Foreskin fibroblast (primary cell): ENCODE measurements at places on chromosomes 4 and X.

DNA sequence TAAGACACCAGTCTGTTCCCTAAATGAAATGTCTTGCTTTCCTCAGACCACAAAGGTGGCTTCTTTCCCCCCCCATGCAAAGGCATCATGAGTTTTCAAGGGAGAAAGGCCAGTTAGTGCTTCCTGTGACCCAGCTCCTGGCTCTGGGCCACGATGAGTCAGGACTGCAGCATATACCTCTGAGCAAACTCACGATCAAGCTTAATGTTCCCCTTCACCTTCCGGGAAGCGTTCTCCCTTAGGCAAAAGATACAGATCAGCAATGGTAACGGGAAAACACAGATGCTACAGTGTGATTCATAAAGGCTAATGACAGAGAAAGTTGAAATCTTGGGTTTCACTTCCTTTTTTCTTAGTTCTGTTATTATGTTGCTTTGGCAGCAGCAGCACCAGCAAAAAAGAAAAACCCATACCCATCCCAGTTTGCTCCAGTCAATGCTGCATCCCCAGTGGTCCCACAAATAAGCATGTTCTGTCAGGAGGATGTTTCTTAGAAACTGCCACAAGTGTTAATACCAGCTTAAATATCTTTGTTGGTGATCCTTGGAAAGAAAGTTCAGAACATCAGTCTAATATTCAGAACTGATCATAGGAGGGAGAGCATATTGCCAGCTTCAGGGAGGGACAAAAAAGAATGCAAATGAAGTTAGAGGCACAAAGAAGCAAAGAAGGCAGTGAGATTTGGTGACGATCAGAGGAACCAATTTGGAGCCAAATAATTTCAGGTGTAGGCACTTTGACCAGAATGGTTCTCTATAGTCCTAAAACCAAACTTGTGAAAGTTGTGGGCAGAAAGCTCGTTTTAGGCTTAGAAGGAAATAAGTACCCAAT is 41.2 kb downstream of the LONRF3 start:
- peak; percentile 86 for DNase-seq

DNA sequence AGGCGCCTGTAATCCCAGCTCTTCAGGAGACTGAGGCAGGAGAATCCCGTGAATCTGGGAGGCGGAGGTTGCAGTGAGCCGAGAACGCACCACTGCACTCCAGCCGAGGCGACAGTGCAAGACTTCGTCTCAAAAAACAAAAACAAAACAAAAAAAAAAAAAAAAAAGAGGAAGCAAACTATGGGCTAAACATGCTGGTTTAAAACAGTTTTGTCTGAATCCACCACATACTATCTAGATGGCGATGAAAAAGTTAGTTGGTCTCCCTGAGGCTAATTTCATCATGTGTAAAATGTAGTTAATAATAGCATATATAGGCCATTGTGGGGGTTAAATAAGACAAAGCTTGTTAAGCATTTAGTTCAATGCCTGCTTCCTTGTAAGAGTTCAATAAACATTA is 451.1 kb downstream of the RPA4 start:
- no peak for DNase-seq

DNA sequence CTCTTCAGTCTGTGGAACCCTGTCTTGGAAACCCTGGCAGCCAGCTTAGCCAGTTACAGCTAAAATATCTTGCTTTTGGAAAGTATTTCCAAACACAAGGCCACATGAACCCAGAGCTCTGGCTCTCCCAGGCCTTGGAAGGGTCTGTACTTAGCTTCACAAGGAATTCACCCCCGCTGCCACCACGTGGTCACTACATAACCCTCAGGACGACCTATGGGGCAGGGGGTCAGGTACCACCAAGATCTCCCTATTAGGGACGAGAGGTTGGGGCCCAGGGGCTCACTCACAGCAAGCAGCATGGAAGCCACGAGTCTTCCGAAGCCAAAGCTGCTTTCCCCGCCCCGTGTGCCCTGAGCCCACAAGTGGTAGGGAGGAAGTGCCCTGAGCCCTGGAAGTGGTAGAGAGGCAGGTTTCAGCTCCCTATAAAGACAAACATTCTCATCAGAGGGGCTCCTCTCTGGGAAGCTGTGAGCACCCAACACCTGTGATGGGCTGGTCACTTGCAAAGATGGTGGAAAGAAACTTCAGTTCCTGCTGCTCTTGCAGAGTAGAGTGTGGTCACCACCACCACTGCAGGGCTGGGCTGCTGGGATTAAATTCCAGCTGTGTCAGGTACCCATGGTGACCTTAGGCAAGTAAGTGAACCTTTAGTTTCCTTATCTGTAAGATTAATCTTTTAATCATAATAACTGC is 4.7 kb upstream of the JAKMIP1 start:
- no peak for DNase-seq

DNA sequence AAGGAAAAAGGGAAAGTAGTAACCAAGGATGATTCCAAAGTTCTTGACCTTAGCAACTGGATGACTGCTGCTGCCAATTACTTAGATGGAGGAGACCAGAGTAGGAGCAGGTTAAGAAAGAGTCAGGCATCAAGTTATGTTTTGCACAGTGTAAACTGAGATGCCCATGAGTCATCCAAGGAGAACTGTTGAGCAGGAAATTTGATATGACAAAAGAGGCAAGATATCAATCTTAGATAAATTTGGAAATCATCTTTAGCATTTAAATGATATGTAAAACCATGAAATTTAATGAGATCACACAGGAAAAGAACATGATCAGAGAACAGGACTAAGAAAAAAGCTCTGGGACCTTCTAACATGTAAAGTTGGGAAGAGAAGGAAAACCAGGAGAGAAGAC is 361.3 kb downstream of the OPHN1 start:
- DNase-seq, result peak; percentile 56

DNA sequence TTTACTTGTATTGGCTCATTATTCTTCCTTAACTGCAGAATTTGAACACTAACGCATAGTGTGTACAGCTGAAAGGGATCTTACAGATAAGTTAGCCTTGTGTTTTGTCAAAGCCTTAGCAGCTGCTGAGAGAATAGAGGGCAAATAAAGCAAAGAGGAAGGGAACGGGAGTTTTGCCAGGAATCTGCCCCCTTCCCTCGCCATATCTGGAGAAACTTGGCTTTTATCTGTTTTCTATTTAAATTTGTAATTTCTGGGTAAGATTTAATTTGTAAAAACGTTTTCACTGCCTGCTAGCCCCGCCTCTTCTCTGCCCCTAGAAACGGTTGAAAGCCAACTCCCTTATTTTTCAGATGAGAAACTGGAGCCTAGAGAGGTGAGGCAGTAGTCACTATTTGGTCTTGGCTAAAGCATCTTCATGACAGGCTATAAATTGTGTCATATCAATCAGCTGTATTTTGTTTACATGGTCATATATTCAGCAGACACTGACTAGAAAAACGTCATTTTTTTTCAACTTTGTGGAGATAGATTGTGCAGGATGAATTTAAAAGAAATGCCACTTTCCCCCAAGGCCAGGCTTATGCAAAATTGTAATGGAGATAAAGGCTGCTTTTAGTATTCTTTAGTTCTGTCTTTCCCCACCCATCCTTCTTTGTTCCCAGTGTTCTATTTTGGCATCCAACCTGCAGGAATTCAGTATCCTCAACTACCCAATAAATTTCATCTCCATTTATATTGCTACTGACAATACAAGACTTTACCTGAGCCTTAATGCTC is 319.4 kb downstream of the SH2D1A start:
- no peak for DNase-seq

DNA sequence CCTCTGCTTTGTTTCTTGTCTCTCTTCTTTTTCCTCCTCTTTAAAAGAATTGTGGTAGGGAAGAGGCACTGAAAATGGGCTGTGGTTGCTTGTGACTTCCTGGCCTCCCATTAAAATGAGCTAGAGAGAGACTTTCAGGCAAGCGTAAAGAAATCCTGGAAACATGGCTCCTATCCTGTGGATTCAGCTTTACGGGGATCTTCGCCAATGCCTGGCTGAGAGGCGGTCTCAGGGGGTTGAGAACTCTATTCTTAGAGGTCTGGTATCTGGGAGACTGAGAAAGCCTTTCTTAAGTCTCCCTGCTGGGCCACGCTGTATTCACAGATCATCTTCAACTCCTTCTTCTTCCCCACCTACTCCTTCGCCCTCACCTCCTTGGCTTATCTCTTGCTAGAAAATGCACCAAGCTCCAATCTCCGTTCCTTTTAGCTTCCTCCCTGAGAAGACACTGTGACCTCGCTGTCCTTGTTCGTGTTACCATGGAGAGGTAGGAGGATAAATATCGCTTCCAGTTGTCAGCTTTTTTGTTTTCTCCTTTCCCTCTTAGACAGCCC is 542 bp upstream of the KLF8 start:
- no peak for DNase-seq

DNA sequence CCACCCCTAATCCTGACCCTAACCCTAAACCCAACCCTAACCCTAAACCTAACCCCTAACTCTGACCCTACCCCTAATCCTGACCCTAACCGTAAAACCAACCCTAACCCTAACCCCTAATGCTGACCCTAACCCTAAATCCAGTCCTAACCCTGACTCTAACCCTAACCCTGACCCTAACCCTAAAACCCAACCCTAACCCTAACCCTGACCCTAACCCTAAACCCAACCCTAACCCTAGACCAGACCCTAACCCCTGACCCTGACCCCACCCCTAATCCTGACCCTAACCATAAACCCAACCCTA is 708 bp upstream of the PCGF3 start:
- DNase-seq, result no peak

- peak; percentile 58 for DNase-seq
Observed at GRCh38 chrX:46554942-46555341, 9.7 kb upstream of the ZNF674 start.

- no peak for DNase-seq
Observed at GRCh38 chr4:60400593-60400992, 799.5 kb upstream of the ADGRL3 start.

GRCh38 chr4:104492183-104492771 is 2.4 kb downstream of the CXXC4 start:
- no peak for DNase-seq

- no peak for DNase-seq
Observed at GRCh38 chrX:106710771-106711170, 15.7 kb upstream of the RNF128 start.

GRCh38 chr4:53039741-53040458 is 177.8 kb downstream of the RASL11B start:
- no peak for DNase-seq

DNA sequence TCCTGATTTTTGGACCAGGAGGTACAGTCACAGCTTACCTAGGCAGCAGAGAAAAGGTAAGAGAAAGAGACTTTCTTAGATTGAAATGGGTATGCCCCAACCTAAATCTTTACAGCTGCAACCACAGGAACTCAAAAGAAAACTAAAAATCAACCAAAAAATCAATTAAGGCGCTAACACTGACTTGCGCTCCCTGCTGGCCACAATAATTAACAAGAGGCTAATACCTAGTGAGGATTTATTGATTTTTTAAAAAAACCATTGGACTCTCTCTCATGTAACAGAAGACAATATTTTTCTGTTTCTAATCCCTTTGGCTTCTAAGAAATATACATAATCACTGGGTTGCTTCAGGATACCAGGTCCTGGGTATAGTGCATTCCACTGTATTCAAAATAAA is 153.9 kb upstream of the TENM3 start:
- no peak for DNase-seq

- DNase-seq, result no peak
Observed at GRCh38 chr4:8041172-8041571, 101.5 kb upstream of the AFAP1 start.

DNA sequence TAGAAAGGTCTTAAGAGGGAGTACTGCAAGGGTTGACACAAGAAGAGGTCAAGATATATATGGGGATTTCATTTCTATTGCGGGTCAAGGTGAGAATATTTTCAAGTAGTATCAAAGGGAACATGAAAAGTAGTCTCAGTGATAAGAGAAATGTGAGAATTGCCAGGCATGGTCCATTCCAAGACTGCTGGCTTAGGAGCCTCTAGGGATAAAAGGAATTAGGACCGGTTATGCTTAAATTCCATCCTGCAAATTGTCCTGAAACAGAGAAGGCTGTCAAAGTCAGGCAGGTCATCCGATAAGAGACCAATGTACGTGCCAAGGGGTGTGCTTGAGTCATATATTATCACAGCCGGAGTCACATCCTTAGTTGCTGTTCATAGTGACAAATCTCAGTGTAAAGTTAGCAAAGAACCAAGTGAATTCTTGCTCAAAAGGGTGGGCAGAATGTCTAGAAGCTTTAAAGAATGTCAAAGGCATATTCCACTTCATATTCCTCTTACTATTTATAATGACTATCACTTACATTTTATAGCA is 133.6 kb downstream of the CBLL2 start:
- DNase-seq, result no peak

- DNase-seq, result peak; percentile 17
Observed at GRCh38 chr4:132123870-132124623, 1025.0 kb upstream of the PCDH10 start.

DNA sequence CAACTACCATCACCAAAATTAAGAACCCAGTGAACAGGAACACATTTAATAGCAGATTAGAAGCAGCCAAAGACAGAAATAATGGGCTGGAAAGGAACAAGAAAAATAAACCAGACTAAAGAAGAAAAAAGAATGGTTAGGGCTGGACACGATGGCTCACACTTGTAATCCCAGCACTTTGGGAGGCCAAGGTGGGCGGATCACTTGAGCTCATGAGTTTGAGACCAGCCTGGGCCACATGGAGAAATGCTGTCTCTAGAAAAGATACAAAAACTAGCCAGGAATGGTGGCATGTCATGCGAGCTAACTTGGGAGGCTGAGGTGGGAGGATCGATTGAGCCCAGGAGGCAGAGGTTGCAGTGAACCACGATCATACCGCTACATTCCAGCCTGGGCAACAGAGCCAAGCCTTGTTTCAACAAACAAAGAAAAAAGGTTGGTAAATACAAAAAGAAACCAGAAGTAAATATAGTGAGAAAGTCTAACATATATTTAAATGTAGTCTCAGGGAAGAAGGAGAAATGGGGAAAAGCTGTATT is 102.0 kb downstream of the AFAP1 start:
- no peak for DNase-seq

- no peak for DNase-seq
Observed at GRCh38 chr4:74466242-74466641, 21.3 kb downstream of the AREG start.

- no peak for DNase-seq
Observed at GRCh38 chr4:188332265-188332664, 193.0 kb downstream of the TRIML1 start.

DNA sequence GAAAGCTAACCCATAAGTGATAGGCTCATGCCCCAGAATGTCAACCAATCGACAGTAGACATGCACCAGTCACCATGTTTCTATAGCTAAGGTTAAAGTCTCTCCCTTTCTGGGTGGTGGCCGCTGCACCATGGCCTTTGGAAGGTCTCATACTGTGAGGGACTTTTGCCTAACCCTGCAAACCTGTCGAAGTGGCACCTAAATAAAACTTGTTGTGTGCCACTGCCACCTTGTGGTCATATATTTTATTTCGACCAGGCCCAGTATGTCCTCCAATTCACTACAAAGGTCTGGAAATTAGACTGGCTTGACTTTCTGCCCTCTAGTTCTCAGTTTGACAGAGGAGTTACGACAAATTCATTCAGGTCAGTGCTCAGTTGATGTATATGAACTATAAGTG is 163.1 kb downstream of the SMARCA1 start:
- peak; percentile 3 for DNase-seq
